ENCODE measurements at places on chromosomes 16 and 17.

- DNase-seq = no peak
These were observed 106.3 kb upstream of the HLF start for GRCh38 chr17:55158439-55158838.

- no peak for DNase-seq
These were observed 817 bp downstream of the ITGB4 start for GRCh38 chr17:75722076-75722475.

DNA sequence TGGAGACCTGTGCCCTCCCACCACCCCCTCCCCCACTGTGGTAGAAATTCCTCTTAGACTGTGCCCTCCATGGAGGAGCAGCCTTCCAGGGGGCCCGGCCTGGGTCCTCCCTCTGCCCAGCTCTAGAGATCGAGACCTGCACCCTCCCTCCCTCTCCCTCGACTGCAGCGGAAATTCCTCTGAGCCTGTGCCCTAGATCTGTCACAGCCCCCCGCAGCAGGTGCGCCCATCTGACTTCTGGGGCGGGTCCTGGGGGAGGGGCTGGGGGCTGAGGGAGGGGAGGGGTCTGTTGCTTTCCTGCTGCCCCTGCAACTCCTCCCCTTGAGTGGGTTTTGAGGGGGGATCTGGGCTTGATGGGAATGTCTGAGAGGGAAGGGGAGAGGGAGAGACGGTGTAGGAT is 177.8 kb upstream of the GSE1 start:
- DNase-seq = no peak

- no peak for DNase-seq
These were observed 2.0 kb downstream of the LHX1 start for GRCh38 chr17:36939052-36939801.

- peak; percentile 16 for DNase-seq
These were observed 65.0 kb downstream of the TBC1D16 start for GRCh38 chr17:79970576-79971068.
